Stimulated activated naive CD8-positive, alpha-beta T cell treated with anti-CD3 and anti-CD28 coated beads, Interleukin-15, Interleukin-2, amounts not matched to agents 100 U/mL and 50 U/mL, for 24 hours (primary cell): ENCODE measurements at places on chromosomes 13 and 19.

DNA sequence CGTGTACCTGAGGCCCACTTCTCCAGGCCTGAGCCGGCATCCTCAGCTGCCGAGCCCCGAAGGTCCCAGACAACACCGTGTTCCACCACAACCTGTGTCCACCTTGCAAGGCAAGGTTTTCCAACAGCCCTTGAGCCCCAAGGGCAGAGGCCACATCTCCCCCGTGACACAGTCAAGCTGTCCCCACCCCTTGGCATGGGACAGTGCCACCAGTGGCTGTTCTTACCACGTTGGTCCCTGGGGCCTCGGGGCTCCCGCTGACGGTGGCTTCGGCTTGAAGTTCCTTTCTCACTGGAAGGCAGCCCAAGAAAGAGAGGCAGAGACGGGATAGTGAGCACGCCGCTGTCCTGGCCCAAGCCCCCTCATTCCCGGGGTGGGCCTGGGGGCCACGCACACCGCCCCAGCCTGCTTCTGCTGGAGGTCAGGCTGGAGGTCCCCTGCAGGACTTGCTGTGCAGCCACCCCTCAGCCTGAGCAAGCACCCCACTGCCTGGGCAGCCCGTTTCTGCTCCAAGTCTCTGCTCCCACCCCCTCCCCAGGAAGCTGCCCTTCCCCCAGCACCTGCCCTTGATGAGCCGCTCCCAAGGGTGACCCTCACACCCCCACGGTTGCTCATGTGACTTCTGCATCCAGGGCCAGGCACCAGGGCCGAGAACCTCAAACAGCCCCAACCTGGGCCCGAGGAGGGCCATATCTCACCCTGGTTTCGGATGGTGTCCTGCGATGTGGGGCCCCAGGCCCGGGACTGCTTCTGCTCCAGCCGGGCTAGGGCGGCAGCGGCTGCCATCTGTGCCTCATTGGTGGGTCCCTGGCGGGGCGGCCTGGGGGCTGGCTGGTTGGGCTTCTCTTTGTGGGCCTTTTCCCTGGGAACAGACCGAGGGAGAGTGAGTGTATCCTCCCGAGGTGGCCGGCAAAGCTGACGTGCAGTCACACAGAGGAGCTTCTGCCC is 4.1 kb downstream of the UBXN6 start:
- no peak for DNase-seq

GRCh38 chr13:107866941-107867623 is 348.3 kb downstream of the LIG4 start:
- peak; percentile 5 for DNase-seq

DNA sequence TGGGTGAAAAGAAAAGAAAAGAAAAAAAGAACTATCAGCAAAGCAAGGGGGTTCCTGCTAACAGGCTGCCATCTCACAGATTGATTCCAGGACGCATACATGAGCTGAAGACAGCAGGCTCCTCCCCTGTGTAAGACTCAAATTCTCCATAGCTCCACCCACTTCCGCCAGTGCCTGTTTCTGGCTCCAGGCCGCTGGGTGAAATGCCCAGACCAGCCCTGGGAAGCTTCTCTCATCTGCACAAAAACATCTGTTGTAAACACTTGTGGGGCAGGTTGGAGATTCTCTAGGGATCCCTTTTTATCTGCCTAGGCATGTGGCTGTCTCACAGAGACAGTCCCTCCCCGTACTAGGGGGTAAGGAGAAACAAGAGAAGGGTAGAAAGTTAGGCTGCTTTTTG is 1054.4 kb upstream of the SPRY2 start:
- no peak for DNase-seq

DNA sequence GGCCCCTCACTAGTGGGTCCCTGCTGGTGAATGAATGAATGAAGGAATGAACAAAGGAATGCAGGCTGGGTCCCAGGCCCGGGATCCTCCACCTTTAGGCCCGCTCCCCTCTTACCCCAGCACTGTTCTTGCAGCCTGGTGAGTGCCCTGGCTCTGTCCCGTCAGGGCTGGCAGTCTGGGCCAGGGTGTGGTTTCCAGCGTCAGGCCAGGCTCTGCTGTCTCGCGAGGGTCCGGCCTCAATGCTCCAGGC is 317 bp downstream of the LYL1 start:
- no peak for DNase-seq

DNA sequence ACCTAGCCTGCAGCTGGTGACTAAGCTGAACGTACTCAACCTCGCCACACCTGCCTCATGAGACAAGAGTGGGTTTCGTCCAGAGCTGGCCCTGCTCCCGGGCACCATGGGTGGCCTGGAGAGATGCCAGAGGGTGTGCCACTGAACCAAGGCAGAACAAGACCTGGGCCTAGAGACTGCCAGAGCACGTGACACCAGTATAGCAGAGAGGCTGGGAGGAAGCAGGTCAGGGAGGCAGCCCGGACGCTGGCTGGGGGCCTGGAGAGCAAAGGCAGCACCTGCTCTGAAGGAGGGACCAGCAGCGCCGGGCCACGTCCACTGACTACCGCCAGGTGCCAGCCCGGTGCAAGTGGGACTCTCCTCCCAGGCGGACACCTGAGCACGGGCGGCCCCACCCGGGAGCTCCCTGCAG is 7.3 kb upstream of the C13orf46 start:
- no peak for DNase-seq

DNA sequence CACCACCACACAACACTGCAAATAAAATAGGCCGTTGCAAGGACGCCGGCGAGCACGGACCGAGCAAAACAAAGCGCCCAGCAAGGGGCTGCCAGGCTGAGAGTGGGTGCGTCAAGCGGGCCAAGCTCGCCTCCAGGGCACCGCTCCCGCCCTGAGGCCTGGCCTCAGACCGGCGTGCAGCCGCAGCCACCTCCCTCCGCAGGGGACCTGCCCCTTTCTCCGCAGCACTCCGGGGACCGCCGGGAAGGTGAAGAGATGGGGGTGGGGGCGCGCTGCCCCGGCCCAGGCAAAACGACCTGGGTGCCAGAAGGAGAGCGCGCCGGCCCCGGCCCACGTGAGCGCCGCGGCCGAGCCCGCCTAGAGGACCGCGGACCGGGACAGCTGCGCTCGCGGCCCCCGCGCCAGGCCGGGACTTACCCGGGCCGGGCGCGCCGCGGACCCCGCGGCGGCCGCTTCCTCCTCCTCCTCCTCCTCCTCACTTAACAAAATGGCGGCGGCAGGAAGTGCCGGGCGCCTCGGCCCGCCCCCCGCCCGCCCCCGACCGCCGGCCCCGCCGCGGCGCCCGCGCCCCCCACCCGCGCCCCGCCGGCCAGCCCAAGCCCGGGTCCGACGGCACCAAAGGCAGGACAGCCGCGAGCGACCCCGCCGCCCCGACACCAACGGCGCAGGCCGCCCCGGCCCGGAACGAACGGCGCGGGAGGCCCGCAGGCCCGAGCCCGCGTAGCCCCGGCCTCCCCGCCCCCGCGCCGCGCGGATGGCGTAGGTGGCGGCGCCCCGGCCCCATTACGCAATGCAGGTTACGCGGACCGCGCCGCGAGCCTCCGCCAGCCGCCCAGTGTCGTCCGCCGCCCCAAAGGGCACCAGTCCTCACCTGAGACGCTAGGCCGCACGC is 674 bp downstream of the BRD4 start:
- DNase-seq = peak; percentile 70

DNA sequence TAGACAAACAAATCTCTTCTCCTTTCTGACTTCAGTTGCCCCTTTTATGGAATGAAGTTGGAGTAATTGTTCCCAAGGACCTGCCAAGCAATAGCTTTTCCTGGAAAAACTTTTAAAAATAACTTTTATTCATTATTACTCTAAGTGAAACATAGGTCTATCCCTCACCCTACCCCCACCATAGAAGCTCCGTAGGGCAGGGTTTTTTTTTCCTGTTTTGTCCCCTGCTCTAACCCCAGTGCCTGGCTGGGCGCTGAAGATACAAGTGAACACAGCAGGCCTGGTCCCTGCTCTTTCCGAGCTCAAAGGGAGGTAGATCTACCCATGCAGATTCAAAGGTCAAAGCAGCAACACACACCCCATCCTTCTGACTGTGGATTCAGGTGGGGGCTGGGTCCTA is 8.7 kb upstream of the GNG8 start:
- DNase-seq = no peak

GRCh38 chr13:67493835-67494234 is 263.7 kb upstream of the PCDH9 start:
- no peak for DNase-seq

- no peak for DNase-seq
These were observed 6.2 kb downstream of the U2AF2 start for GRCh38 chr19:55660991-55661390.

DNA sequence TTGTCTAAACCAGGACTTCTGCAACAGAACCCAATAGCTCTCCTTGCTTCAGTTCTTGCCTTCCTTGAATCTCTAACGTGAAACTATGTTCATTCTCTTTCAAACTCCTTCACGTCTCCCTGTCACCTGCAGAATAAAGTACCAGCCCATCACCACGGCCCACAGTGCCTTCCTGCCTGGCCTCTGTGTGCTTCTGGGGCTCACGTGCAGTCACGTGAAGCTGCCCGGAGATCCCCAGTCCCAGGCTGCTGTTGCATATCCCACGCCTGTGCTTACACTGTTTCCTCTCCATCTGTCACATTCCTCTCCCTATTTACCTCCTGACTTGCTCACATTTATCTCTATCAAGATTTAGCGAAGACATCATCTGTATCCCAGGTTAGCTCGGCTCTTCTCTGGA is 102.8 kb downstream of the STARD13 start:
- DNase-seq = no peak

GRCh38 chr13:21031594-21032275 is 29.7 kb downstream of the LATS2 start:
- no peak for DNase-seq

GRCh38 chr13:92172191-92172590 is 773.8 kb downstream of the GPC5 start:
- no peak for DNase-seq

DNA sequence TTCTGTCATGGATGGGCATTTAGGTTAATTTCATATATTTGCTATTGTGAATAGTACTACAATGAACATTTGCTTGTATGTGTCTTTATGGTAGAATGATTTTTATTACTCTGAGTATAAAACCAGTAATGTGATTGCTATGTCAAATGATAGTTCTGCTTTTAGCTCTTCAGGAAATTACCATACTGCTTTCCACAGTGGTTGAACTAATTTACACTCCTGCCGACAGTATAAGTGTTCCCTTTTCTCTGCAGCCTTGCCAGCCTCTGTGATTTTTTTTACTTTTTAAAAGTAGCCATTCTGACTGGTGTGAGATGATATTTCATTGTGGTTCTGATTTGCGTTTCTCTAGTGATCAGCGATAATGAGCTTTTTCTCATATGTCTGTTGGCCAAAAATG is 6.5 kb downstream of the SIGLEC7 start:
- DNase-seq = no peak
